ENCODE measurements at places on chromosomes 6 and 20.

- no peak for DNase-seq
These were observed 1.2 kb downstream of the SRSF12 start for GRCh38 chr6:89116702-89117101.

GRCh38 chr6:80434691-80435350, 328.4 kb downstream of the BCKDHB start:
- no peak for DNase-seq

DNA sequence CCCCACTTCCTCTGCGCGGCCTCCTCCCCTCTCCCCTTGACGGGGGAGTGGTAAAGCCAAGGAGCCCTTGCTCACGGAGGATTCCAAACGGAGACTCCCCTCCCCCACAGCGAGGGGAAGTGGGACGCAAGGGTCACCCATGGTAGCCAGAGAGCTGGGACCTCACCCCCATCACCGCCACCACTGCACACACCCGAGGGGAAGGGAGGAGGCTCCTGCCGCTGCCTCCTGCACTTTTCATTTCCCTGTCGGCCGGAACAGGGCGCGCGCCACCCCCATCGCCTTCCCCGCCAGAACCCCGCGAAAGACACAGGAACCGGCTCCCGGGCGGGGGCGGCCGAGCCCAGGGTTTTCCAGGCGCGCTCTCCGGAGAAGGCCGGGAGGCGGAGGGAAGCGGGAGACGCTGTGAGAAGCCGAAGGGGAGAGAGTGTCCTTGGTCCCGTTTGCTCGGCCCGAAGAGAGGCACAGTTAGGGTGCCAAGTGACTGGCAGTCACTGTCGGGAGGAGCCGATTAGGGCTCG, 789 bp downstream of the CCND3 start:
- peak; percentile 42 for DNase-seq

GRCh38 chr6:150579611-150580010, 20.1 kb upstream of the PLEKHG1 start:
- DNase-seq, result no peak

DNA sequence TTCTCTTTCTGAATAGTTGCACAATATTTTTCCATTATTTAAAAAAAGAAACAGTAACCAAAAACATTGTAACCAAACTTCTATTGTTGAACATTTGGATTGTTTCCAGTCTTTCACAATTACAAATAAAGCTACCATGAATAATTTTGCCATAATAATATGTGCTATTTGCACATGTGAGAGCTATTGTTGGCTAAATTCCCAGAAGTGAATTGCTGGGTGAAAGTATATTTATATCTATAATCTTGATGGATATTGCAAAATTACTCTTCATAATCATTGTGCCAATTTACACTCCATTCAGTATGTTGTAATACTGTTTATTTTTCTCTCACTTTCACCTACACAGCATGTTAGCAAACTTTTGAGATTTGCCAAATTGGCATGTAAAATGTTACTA, 36.6 kb upstream of the SLC22A16 start:
- peak; percentile 62 for DNase-seq

DNA sequence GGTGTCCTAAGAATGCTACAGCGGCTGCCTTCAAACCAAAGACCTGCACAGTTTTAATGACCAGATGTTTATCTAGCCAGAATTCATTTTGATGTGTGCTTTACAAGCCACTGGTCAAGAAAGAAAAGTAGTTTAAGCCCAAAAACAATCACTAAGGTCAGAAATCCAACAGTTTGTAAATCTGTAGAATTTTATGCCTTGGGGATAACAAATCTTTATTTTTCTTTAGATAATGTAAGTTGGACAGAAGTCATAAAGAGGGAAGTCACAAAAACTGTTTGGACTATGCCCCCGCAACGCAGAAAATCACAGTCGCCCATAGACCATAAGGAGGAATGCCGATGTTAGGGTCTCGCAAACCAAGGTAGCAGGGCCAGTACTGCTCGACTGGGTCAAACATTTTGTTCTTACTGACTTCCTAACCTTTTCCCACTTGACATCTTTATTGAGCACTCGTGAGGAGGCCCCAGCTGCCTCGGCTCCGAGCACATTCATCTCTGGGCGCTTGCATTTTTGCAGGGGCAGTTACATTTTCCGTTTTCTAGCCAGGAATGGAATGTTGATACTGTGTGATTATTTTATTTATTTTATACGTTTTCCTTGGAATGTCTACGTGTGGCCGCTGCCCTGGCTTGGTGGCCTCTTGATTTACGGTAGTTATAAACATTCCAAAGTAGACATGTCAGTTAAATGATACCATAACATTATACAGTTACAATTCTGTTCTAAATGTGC, 56.7 kb upstream of the APCDD1L start:
- no peak for DNase-seq

- peak; percentile 94 for DNase-seq
These were observed 1.6 kb downstream of the KIAA0408 start for GRCh38 chr6:127457456-127458064.
